ENCODE measurements at places on chromosomes 12 and 14.

GRCh38 chr12:101927036-101927435 lies 49.7 kb downstream of the DRAM1 start:
- no peak for DNase-seq

DNA sequence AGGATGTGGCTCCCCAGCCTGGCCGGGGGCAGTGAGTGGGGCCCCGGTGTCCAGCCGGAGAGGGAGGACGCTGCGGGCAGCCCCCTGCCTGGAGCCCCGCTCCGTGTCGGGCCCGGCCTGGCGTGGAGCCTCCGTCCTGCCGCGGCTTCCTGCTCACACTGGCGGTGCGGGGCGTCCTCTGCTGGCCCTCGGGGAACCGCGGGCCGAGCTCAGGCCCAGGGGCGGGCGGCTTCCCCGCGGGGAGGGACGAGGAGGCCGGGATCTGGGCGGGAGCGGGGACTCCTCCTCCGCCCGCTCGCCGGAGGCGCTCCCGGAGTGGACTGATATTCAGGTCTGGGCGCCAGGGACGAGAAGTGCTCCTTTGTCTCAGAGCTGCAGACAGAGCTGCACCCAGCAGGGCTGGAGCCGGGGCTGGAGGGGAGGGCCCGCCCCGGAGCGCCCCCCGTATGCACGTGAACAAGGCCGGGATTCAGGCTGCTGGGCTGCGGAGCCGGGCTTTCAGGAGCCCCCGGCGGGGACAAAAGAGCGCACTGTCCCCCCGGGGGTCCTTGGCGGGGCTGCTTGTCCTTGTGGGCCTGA lies 2.2 kb downstream of the MMP17 start:
- DNase-seq: peak; percentile 66

GRCh38 chr12:122366685-122367475 lies 55.6 kb downstream of the CLIP1 start:
- DNase-seq: peak; percentile 66

- DNase-seq: peak; percentile 88
Measured at GRCh38 chr12:96233168-96233567, 39.0 kb downstream of the ELK3 start.

GRCh38 chr14:101950100-101950499 lies 14.3 kb upstream of the DYNC1H1 start:
- DNase-seq: no peak

DNA sequence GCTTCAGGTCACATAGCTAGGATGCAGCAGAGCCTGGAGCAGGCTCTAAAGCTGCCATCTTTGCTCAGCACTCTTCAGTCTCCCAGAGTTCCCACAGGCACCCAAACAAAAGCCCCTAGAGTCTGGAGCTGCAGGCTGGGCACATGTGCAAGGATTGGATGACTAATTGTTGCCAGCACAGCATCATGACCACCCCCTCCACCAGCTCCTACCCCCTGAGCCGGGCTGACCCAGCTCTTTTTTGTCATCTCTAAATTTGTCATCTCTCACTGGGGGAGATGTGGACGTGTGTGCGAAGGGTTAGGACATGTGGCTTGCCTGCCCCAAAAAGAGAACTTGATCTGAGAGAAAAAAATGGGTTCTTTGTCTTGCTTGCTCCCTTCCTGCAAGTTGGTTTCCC lies 4.3 kb upstream of the MMP19 start:
- DNase-seq: peak; percentile 50

GRCh38 chr14:67583711-67584644 lies 16.1 kb downstream of the PIGH start:
- DNase-seq: peak; percentile 45

GRCh38 chr12:55908726-55909512 lies 18.8 kb downstream of the PYM1 start:
- no peak for DNase-seq

DNA sequence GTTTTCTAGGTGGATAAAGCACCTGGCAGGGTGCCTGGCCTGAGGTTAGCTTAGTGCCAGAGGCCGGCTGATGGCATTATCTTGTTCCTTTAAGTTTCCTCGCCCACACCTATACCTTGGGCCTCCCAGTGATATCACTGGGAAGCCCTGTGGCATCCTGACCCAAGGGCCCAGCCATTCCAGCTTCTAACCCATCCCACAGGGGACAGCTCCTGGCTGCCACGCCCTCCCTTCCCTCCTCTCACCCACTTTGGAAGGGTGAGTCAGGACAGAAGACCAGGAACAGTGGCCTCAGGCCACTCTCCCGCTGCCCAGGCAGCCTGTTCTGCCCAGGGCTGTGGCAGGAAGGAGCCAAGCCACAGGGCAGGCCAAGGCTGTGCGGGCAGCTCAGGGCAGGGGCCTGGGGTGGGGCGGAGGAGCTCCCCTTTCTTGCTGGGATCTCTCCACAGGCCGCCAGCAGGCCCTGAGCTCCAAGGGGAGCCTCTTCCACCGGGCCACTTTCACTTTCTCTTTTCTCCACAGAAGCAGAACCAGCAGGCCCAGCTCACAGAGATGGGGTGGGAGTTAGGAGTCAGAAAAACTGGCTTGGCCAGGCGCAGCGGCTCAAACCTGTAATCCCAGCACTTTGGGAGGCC lies 75.1 kb downstream of the IRF2BPL start:
- DNase-seq: peak; percentile 81

DNA sequence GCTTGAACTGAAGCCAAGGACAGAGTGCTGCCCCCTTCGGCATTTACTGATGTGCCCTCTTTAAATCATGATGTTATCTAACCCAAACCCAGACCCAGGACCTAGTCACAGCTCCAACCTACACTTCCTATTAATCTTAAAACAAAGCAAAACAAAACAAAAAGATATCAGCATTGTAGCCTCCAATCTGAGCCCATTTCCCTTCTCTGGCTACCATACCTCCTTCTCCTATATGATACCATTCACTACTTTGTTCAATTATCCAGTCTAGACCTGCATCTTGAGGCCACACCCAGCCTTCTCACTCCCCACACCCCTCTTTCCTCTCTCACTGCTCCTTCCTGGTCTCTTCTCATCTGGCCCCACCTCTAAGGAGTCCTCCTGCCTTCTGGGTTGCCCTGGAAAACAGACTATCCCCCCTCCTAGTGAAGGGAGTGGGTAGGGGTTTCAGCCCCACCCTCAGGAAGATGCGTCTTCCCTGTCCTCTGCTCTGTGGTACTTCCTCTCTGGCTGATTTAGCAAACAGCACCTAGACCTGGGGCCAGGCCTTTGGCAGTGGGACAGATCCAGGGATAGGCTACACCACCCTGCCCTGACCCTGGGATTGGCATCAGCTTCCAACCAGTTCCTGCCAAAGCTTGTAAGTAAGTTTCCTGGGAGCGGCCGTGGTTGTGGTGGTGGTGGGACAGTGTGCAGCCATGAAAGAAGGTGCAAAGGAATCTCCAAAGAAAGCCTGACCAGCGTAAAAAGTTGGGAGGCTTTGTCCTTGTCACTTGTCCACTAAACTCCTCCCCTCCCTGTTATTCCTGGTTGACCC lies 3.3 kb downstream of the LTB4R start:
- no peak for DNase-seq

- DNase-seq: no peak
Measured at GRCh38 chr14:20386276-20386855, 26.9 kb downstream of the TEP1 start.

DNA sequence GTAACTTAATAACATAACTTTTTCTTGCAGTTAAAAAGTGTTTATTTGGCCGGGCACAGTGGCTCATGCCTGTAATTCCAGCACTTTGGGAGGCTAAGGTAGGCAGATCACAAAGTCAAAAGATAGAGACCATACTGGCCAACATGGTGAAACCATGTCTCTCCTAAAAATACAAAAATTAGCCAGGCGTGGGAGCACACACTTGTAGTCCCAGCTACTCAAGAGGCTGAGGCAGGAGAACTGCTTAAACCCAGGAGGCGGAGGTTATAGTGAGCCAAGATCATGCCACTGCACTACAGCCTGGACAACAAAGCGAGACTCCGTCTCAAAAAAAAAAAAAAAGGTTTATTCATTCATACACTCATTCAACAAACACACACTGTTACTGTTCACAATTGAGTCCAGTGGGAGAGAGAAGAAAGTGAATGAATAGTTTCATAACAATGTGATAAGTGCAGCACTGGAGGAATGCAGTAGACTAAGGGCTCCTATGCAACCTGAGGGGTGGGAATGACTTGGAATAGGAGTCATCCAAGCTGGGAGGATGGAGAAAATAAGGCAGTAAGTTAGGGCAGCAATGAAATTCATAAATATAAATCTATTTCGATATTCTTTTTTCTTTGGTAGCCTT lies 19.8 kb downstream of the DAD1 start:
- DNase-seq: no peak

DNA sequence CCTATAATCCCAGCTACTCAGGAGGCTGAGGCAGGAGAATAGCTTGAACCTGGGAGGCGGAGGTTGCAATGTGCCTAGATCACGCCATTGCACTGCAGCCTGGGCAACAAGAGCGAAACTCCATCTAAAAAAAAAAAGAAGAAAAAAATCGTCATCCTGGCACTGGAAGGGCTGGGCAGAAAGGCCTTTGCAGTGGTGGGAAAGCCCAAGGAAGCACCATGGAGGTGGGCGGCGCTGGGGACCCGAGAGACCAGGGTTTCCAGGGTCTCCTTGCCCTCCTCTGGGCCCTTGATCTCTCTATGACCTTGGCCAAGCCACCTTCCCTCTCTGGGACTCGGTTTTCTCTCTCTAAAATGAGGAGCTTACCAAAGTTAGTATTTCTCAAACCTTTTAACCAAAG lies 65.4 kb downstream of the LGMN start:
- no peak for DNase-seq

DNA sequence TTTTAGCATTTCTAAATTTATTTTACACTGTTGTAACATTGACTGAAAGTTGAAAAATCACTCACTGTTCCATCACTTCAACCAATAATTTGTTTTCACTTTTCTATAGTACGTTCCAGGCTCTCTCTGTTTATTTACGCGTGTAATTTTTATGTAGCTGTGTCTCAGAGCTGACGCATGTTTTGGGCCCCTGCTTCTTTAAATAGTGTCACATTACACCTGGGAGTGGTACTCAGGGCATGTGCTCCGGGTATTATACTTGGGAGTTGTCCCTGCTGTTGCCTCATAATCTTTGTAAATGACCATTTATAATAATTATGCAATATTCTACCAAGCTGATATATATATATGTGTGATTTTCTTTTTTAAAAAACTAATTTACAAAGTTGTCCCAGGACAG lies 132.8 kb upstream of the CPM start:
- no peak for DNase-seq

- DNase-seq: no peak
Measured at GRCh38 chr12:3363608-3364007, 127.4 kb upstream of the PRMT8 start.

GRCh38 chr14:64303471-64303917 lies 9.3 kb upstream of the ESR2 start:
- no peak for DNase-seq

GRCh38 chr14:65794674-65795279 lies 382.2 kb downstream of the FUT8 start:
- no peak for DNase-seq

- no peak for DNase-seq
Measured at GRCh38 chr12:12323591-12323990, 26.5 kb downstream of the MANSC1 start.

DNA sequence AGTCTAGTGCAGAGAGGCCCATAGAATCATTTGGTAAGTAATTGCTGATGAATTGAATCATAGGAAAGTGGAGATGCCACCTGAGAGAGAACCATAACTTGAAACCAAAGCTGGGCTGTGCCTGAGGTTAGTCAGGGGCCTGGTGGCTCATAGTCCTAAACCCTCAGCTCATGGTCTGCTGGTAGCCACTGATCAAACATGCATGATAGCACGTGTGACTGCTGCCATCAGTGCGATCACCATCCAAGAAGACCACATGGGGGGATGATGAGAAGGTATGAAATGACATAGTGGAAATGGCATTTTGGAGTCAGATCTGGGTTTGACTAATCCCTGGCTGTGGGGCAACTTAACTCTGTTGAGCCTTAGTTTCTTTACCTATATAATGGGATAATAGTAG lies 190.5 kb downstream of the CACNA1C start:
- no peak for DNase-seq

GRCh38 chr14:92559486-92559885 lies 45.9 kb downstream of the RIN3 start:
- no peak for DNase-seq

GRCh38 chr12:109915171-109916040 lies 15.3 kb downstream of the TCHP start:
- DNase-seq: no peak

- no peak for DNase-seq
Measured at GRCh38 chr14:105005329-105005928, 15.5 kb downstream of the CDCA4 start.

DNA sequence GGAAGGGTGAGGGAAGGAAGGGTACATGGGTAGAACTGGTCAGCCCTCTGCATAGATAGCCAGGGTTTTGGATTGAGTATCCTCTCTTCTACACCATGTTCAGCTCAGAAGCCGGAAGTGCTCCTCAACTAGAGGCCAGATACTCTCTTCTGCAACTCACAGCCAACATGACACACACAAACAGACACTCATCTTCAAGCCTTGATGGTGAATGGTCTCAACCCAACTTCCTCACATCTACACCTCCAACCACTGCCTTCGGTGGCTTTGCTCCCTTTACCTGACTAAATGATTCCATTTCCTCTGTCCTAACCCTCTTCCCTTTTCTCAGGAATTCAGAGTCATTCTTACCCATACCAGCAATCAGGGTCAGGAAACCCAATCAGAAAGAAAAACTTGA lies 7.6 kb upstream of the FKBP11 start:
- no peak for DNase-seq

GRCh38 chr12:8048906-8049305 lies 16.4 kb downstream of the FOXJ2 start:
- no peak for DNase-seq

- DNase-seq: no peak
Measured at GRCh38 chr14:89723930-89724627, 230.5 kb downstream of the EFCAB11 start.

DNA sequence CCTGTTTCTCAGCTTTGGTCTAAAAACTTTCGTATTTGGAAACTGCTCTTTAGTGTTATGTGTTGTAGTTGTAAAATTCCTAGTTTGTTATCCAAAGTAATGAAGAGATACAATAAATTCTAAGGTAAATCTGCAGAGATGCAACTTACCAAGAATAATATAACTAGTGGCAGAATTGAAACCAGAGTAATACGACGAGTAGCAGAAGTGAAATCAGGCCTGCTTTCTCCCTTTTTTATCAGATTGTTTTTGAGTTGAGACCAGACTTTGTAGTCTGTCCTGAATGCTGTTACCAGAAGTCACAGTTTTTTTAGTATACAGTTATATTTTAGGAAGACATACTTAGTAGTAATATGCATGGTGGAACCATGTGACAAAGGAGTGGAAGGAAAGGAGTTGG lies 12.5 kb downstream of the PAPOLA start:
- no peak for DNase-seq

Measured in uterus (tissue), 4 donors.